HTR-8/SVneo (cell line): ENCODE measurements at places on chromosomes 3 and 15.

DNA sequence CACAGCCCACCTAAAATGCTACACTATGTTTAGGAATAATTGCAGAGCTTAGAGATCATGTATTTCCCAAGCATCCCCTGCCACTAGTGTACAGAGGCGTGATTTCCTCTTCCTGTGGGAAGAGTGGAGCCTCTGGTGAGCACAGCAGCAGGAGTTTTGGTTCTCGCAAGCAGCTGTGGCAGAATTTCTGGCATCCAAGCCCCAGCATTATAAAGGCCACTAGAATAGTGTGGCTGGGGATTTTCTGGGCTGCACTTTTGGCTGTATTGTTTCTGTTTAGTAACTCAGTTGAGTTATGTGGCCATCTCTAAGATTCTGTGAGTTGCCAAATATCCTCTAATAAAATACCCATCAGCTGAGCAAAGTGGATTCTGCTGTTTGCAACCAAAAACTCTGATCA lies 64.7 kb downstream of the GPR176 start:
- DNase-seq = no peak

- DNase-seq = no peak
Observed at GRCh38 chr3:37179144-37179967, 5.0 kb upstream of the LRRFIP2 start.

DNA sequence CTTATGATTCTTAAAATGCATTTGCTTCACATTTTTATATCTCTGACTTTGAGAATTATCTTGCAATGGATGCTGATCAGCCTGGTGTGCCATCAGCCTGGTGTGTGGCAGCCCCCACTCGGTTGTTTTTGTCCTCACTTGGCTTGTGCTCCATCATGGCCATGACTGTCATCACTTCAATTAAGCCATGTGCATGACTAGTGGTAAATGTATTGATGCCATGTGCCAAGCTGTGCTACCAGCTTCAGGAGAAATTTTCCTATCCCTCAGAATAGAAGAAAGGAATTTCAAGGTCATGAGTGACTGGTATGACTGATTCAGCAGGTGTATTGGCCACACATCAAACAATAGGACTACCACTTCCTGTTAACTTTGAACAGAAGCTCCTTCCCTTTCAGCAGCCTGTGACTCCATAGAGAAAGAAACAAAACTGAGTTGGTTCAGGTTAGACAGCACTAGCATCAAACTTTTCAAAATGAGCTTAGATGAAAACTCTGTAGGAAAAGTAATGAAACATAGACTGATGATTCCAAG lies 251.7 kb downstream of the GRM7 start:
- DNase-seq = no peak

DNA sequence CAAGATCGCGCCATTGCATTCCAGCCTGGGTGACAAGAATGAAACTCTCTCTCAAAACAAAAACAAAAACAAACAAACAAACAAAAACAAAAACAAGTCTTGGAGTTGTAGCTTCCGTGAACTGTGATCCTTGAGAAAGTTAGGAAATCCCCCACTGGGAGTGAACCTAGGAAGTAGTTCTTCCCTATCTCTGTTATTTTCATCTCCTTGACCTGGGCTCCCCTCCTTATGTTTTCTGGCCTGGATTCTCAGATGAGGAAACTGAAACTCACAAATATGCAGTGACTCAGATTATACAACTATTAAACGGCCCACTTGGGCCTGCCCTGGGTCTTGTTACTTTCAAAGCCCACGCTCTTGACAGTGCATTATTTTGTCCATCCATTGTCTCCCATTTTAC lies 29.7 kb downstream of the SAXO2 start:
- no peak for DNase-seq

- peak; percentile 57 for DNase-seq
Observed at GRCh38 chr15:52288051-52288942, 7.3 kb downstream of the MYO5C start.

DNA sequence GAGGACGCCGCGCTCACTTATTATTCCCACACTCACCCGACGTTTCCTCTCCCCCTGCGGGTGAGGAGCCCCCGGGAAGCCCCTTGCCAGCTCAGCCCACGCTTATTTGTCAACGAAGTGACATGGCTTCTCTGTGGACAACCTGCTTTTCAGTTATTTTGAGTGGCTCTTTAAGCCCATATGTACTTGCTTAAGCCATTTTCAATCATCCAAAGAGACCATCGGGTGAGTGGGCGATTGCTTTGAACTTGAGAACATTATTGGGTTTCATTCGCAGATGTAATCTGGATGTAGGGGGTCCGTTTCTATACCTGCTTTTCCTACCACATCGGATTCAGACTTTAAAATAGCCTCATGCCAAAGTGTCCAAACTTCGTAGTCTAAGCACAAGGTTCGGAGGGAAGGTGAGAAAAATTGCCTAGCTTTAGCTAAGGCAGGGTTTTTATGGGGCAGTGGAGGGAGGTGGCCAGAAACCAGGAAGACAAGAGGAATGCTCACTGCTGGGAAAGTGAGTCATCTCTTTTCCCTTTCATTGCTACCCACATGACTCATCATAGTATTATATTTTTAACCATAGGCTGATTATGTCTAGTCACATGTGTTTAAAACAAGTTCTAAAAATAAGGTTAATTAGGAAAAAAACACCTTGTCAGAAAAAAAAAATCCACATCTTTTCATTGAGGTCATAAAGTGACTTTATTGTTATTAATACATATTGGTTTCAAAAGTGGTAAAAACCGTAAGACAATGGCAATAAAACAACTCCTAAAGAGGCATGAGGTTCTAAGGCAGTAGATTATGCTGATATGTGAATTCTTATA lies 773.1 kb upstream of the NR2F2 start:
- DNase-seq = peak; percentile 65

- DNase-seq = no peak
Observed at GRCh38 chr3:55531321-55531720, 44.2 kb upstream of the WNT5A start.

DNA sequence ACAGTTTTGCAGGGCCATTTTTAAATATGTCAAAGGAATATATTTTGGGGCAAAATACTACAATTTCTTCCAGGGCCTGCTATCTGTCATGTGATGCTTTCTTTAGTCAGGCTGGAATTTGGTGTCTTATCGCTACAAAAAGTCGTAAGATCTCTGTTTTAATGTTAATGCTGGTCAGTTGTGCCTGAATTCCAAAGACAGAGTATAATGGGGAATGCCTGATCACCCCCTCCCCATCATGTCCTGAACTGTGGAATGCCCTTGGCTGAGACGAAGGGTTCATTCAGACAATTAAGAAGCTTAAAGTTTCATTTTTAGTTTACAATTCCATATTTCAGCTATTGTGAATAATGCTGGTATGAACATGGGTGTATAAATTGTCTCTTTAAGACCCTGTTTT lies 203.0 kb downstream of the TBC1D5 start:
- no peak for DNase-seq

GRCh38 chr3:189883113-189883753 lies 237.5 kb downstream of the P3H2 start:
- DNase-seq = no peak

DNA sequence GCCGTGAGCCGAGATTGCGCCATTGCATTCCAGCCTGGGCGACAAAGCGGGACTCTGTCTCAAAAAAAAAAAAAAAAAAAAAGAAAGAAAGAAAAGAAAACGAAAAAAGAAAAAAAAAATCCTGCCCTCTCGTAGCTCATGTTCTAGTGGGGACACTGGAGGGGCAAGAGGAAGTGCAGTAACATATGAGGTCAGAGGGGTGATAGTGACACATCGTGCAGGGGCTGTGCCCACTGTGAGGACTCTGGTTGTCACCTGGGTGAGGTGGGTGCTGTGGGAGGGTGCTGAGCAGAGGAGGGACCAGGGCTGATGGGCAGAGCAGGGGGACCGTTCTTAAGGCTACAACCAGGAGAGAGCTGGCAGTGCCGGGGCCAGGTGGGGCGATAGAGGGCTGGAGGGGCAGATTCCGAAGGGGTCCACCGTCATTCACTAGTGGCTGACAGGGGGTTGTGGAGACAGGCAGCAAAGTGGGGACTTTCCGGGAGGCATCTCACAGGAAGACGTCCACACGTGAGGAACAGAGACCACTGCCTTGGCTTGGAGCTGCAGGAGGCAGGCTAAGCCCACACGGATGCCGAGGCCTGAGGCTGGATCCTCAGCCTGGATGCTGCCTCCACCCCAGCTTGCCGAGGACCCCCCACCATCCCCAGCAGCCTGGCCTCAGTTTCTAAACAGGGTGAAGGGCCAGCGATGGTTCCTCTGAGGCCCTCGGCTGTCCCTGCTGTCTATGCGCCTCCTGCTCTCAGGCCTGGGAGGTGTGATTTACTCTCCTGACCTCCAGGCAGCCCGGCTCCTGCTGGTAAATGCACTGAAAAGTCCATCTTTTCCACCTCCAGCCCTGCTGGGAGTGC lies 154.3 kb upstream of the IQSEC1 start:
- DNase-seq = no peak

- no peak for DNase-seq
Observed at GRCh38 chr3:71228156-71228866, 355.2 kb downstream of the FOXP1 start.

GRCh38 chr3:94307588-94307987 lies 244.7 kb downstream of the NSUN3 start:
- no peak for DNase-seq

- no peak for DNase-seq
Observed at GRCh38 chr15:79965846-79966630, 5.0 kb downstream of the BCL2A1 start.

GRCh38 chr3:183265834-183266417 lies 12.9 kb downstream of the B3GNT5 start:
- DNase-seq = no peak

GRCh38 chr3:157543501-157544035 lies 40.4 kb upstream of the VEPH1 start:
- DNase-seq = no peak

DNA sequence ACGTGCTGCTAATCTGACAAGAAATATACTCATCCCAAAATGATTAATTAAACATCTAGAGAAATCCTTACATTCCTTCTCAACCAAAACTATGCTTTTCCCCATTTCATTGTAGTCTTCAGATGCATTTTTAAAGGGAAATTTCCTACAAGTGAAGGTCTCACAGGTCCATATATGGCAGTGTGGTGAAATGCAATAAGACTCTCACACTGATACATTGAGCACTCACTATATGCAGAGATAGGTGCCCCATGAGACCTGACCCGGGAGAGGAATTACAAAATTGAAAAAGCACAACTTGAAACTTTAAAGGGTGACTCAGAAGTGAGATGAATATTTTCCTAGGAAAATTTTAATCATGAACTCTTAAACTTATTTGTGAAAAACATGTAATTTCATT lies 629.2 kb upstream of the NAALADL2 start:
- no peak for DNase-seq

GRCh38 chr3:156617145-156617544 lies 57.2 kb upstream of the TIPARP start:
- DNase-seq = no peak

DNA sequence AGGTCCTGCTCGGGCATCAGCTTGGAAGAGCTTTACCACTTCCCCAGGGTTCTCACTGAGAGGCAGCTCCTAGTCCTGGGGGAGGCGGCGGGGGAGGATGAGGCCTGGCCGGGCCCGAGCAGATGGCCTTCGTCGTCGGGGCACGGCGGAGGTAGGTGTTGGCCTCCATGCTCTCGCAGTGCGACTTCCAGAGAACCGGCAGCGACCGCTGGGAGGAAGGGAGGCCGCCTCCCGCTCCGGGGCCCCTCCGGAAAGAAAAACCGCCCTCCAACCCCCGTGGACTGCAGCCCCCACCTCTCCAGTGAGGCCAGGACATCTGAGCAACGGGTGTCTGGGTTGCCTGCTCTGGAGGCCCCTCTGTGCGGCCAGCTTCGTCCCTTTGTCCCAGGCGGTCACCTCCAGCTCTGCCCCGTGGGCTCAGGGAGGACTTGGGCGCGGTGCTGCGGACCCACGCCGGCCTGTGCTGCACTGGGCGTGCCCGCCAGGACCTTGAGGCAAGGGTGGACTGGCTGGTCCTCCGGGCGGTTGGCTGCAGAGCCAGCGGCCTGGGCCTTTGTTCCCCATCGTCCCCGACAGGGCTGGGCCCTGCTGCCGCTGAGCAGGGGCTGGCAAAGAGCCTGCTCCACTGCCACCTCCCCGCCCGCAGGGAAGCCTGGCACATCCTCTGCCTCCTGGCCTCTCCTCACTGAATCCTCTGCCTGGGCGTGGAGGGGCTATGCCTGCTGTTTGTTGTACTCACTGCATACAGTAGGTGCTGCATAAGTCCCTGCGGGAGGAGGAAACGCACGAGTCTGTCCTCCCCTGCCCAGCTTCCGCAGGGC lies 13.6 kb upstream of the GP9 start:
- DNase-seq = no peak

DNA sequence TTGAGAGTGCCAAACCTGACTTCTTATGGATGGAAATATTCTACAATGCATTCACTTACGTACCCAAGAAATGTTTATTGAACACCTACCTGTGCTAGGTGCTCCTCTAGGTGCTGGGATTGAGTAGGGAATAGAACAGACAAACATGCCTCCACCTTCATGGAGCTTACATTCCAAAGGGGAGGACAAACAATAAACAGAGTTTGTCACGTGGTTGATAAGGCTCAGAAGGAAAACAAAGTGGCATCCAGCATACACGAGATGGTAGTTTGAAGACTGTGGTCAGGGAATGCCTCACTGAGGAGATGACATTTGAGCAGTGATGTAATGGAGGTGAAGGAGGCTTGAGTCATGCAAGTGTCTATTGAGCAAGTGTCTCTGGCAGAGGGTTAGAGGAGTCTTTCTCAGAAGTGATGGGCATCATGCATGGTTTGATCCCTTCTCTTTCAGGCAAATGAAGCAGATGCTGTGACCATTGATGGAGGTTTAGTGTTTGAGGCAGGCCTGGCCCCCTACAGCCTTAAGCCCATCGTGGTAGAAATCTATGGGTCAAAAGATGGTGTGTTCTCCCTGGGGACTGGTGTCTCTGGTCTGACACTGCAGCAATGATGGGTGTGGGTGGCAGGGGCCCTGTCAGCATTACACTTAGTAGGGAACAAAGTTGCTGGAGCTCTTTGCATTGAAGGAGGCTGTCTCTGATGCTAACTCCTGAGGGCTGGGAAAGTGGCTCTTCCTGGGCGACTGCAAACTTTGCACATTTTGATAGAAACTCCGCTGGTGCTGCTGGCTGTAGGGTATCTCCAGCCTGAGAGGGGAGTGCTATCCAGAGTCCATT lies 29.7 kb upstream of the TOPBP1 start:
- no peak for DNase-seq

DNA sequence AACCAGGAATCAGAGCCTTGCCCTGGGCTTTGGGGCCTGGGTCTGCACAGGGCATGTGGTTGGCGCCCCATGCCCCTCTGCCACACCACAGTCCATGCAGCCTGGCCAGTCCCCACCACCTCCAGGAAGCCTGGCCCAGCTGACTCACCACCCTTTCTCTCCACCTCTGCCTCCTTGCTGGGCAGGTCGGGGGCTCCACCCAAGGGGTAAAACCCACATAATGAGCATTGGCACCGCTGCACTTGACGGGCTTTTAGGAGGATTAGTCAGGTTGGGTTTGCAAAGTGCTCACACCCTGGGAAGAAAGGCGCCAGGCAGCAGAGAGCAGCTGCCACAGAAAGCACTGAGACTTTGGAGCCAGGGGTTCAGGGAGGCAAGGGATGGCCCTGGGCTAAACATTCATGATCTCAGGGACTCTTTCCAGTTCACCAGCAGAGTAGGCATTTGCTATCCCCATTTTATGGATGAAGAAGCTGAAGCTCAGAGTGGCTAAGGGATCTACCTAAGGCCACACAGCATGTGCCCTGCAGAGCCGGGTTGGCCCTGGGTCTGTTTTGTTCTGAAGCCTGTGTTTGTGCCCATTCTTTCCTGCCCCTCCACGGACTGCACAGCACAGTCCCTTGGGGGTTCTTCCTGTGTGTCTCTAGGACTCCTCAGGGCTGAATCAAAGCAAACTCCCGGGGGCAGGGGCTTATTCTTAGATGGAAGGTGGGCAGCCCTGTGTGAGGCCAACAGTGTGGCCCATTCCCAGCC lies 113.4 kb downstream of the ETFA start:
- DNase-seq = no peak
